ENCODE measurements at places on chromosomes 12 and 14.

- DNase-seq, result peak; percentile 86
Observed at GRCh38 chr12:57240066-57240921, 10.7 kb downstream of the STAC3 start.

GRCh38 chr12:126389961-126390360, 1324.7 kb downstream of the AACS start:
- no peak for DNase-seq

GRCh38 chr12:68303850-68304249, 28.3 kb downstream of the MDM1 start:
- DNase-seq, result no peak

GRCh38 chr12:53975064-53975471, 314 bp upstream of the HOTAIR start:
- DNase-seq, result no peak

- peak; percentile 59 for DNase-seq
Observed at GRCh38 chr14:99316281-99317163, 44.5 kb upstream of the BCL11B start.

GRCh38 chr12:110224379-110225304, 56.4 kb upstream of the ATP2A2 start:
- no peak for DNase-seq

GRCh38 chr14:38616959-38617358, 361.1 kb upstream of the CLEC14A start:
- no peak for DNase-seq

DNA sequence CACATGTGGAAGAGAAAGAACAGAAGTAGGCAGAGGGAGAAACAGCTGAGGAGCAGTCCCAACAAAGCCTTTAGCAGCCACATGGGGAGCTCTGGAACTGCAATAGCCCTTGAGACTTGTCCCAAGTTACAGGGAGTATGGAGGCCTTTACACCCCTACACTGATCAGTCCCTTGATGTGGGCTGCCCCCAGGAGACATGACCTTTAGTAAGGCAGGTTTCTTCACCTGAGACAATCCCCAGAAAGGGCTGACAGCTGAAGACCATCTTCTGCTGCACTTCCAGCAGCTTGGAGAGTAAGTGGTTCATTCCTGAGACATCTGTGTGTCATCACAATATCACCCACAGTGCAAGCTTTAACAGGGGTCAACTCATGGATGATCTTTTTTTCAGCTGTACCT, 8.6 kb upstream of the SNAPC1 start:
- no peak for DNase-seq

DNA sequence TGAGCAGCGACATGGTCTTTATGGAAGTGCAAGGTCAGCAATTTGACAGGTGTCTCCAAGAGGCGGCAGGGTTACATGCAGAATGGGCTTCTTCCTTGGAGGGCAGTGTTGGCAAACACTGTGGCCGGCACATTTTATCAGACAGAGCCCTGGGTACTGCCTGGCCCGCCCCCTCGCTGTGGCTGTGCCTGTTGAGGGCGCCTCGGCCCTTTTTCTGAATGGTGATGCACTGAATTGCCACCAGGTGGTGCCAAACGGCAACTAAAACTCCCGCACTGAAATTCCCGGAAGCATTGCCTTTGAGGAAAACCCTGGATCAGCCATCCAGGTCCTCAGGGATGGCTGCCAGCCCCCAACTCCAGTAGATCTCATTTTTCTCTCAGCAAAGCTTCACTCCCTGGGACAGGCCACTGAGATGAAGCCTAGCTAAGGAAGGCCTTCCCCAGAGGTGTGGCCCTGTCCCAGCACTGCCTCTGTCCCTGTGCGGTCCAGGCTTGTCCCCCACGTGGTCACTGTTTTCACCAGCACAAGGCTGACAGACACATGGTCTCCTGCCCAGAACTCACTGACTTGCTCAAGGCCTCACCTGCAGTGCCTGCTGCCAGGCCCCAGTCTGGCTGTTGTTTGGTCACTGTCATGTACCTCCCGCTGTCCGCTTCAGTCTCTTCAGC, 73.6 kb downstream of the TESC start:
- peak; percentile 73 for DNase-seq

DNA sequence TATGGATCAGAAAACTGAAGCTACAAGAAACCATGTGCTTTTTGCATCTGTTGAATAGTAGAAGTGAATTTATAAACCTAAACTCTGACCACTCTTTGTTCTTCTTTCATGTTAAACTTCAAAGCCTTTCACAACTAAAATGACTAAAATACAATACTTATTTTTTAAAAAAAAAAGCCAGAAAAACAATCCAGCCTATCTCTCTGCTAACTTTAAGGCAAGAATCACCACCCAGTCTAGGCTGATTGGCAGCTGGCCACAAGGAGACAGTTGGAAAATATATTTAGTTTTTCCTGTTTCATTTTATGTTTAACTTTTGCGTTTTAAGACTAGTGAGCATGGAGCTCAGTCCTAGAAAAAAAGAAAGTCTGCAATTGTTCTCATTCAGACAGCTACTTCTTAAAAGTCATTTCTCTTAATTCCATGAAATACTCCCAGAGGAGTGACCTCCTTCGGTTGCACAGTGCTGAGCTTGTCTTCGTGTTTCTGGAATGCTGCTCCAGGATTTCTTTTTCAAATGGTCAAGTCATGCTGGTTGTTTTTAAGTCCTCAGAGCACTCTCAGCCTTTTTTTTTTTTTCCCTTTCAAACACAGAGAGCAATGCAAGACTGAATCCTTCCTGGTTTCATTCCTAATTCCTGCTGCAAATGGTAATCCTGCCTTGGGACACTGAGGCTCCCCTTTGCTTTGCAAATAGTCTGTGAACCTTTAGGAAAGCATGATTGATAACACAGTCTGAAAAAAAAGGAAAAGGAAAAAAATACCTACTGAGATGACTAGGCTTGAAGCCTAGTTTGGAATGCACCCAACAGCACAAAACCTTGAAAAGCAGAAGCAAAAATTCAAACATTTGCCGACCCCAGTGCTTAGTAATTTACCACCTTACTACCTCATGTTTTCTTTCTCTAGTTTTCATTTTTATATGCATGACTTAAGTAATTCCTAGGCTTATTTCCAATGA, 233.3 kb upstream of the DAAM1 start:
- no peak for DNase-seq

DNA sequence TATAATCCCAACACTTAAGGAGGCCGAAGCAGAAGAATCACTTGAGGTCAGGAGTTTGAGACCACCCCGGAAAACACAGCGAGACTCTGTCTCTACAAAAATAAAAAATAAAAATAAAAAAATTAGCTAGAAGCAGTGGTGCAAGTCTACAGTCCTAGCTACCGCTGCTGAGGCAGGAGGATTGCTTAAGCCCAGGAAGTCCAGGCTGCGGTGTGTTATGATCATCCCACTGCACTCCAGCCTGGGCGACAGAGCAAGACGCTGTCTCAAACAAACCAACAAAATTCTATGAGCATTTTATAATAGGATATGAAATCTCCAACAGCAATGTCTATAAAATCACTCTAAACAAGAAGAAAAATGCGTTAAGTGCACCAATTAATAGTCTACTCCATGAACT, 75.3 kb downstream of the PPP1R12A start:
- no peak for DNase-seq

DNA sequence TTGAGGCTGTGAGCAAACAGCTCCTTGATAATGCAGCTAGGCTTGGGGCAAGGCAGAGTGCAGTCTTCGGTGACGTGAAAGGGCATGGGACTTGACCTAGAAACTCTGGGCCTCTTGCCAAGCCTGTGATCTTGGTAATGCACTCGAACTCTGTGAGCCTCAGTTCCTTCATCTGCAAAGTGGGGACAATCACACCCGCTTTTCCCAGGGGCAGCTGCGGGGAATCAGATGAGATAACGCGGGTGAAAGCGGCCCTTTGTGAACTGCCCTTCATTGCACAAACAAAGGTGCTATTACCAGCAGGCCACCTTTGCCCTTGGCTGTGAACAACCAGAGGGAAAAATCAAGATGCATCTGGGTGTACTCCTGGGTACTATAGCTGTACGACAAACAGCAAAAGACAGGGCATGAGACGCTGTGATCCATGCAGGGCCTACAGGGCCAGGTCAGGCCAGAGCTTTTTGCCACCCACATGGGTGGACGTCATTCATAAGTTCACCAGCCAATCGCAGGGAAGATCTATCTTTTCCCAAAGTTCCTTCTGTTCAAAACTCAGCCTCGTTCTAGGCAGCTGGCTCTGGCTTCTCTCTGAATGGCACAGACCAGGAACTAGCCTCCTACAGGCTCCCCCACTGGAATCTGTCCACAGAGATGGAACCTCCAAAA, 3.2 kb downstream of the MSI1 start:
- DNase-seq, result no peak

DNA sequence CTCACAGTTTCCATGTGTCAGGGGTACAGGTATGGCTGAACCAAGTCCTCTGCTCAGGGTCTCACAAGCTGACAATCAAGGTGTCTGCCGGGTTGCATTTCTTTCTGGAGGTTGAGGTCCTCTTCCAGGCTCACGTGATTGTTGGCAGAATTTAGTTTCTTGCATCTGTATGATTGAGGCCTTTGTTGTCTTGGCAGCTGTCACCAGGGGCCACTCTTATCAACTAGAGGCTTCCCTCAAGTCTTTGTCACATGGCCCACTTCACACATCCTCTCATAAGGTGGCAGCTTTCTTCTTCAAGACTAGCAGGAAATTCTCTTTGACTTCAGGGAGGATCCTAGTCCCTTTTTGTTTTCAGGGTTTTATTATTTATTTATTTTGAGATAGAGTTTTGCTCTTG, 46.0 kb upstream of the FOS start:
- DNase-seq, result no peak

- DNase-seq, result no peak
Observed at GRCh38 chr12:27467641-27468040, 21.1 kb downstream of the SMCO2 start.

GRCh38 chr14:51978681-51979085, 10.7 kb upstream of the RTRAF start:
- no peak for DNase-seq

DNA sequence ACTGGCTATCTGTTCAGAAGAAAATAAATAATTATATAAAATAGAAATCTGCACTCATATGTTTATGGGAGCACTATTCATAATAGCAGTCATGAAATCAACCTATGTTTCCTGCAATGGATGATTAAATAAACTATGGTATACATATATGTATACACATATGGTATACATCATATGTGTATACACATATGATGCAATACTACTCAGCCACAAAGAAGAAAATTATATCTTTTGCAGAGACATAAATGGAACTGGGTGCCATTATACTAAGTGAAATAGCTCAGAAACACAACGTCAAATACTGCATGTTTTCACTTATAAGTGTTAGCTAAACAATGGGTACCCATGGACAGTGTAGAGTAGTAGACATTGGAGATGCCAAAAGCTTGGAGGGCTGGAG, 381.2 kb upstream of the LRFN5 start:
- DNase-seq, result no peak

GRCh38 chr14:95817271-95817670, 59.4 kb upstream of the TUNAR start:
- no peak for DNase-seq

- DNase-seq, result no peak
Observed at GRCh38 chr14:37124614-37125013, 47.8 kb downstream of the SLC25A21 start.

GRCh38 chr12:128994856-128995255, 141.6 kb downstream of the GLT1D1 start:
- DNase-seq, result no peak

DNA sequence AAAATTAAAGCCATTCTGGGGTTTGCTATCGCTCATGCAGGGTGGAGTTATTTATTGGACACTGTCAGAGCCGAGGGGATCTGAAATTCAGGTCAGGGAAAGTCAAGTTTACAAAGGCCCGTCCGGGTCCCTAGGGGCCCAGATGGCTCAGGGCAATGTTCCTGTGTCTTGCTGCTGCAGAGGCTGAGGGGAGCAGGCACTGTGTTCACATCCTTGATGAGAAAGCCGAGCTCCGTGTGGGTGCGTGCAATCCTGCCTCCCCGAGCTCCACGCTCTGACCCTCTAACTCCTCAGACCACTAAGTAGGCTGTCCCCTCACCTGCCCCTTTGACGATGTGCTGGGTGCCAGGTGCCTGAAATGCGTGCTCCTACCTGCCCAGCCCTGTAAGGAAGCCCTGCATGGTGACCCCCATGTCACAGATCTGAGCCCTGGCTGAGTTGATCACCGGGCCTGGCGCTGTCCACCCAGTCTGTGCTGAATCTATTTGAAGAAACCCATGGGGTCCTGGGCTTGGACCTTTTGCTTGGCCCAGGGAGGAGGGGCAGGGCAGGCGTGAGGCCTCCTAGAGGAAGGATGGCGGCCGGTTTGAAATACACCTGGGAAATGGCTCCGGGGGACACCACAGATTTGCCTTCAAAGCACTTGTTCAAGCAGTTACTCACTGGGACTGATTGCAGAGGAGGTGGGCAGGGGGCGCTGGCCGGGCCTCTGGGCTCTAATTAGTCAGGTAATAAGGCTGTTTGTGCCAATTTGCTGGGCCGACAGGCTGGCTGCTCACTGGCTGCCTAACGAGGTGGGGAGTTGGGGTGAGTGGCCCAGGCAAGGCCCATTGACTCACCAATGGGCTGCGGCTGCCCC, 204.3 kb downstream of the KIF26A start:
- DNase-seq, result peak; percentile 46

GRCh38 chr12:131137009-131137835, 183.5 kb downstream of the ADGRD1 start:
- DNase-seq, result no peak

DNA sequence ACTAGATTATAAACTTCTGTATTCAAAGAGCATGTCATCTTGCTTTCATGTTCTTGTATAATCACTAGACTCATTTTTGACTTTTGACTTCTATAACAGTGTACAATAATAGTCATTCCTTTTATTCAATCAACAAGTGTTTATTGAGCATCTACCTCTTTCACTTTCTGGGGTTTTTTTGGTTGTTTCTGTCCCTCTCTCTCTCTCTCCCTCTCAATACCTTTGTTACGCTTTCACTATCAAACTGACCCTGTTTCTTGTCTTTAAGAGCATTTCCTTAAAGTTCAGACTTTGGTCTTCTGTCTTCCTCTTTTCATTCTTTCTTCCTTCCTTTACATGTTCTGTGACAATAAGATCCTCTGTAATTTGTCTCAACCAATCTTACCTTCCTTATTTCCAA, 49.5 kb downstream of the GPR137C start:
- DNase-seq, result no peak

DNA sequence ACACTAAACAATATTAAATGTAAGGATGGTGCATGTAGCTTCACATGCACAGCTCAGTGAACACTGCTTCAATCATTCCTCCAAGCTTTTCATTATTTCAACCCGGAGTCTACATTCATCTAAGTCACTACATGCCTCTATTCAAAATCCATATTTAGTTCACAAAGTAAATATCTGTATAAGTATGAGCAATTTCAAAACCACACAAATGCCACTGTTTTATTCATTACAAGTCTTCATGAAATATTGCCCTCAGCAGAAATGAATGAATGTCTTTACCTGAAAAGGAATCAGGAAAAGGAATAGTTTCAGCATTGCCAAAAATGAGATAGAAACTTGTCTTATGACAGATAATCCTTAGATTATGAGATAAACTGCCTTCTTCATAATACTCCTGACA, 149.4 kb downstream of the SLC38A4 start:
- no peak for DNase-seq

DNA sequence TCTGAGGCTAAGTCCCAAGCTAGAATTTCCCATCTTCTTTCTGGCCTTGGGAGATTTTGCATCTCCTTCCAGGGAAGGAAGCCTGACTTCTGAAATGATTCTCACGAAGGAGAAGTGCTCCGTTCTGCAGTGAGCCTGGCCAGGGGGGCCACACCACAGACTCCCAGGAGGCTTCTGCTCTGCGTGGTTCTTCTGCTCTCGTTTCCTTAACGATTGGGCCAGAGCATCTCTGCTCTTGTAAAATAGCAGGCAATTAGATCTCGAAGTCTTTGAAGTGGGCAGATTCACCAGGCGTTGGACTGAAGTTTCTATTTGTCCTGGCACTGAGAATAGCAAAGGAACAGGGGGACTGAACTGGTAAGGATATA, 6.7 kb upstream of the BATF start:
- DNase-seq, result no peak

Data from aorta (tissue), 5 donors.